ENCODE measurements at places on chromosomes 5 and 9.

DNA sequence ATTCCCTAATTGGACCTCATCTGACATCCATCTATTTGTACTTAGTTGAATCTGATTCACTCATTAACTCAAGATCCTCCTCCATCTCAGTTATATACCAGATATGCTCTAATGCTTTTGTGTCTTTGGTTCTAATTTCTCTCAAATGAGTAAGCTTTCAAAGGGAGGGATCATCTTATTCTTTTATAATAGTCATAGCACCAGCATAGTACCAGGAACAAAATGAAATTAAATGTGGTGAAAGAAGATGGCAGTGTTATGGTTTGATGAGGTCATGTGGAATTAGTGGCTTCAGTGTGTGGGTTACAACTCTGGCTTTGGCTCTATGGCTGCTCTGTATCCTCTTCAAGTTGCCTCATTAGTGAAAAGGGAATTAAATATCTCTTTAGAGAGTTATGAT is 32.5 kb upstream of the ZNF366 start:
- DNase-seq: no peak

- no peak for DNase-seq
Measured at GRCh38 chr5:119397518-119398380, 41.9 kb downstream of the TNFAIP8 start.

GRCh38 chr5:141326088-141326854 is 4.0 kb upstream of the PCDHGA1 start:
- DNase-seq: peak; percentile 81

- DNase-seq: no peak
Measured at GRCh38 chr9:99544526-99544925, 277.2 kb upstream of the NR4A3 start.

DNA sequence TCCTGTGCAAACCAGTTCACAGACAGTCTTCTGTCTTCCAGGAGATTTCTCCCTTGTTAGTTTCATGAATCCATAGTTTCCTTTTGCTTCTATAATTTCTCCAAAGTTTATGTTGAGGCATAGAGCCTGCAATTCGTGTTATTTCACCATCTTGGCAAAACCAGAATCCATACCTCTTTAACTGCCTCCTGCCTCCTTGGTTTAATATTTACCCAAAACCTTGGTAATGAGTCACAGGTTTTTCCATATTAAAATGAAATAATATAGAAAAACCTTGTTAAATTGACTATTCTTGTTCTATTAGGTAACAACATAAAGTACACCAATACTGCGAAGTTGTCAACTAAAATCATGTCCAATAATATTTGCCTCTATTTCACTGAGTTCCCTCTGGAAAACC is 459.7 kb downstream of the HINT1 start:
- DNase-seq: no peak

- DNase-seq: no peak
Measured at GRCh38 chr9:133332381-133332730, 3.6 kb downstream of the SURF6 start.

DNA sequence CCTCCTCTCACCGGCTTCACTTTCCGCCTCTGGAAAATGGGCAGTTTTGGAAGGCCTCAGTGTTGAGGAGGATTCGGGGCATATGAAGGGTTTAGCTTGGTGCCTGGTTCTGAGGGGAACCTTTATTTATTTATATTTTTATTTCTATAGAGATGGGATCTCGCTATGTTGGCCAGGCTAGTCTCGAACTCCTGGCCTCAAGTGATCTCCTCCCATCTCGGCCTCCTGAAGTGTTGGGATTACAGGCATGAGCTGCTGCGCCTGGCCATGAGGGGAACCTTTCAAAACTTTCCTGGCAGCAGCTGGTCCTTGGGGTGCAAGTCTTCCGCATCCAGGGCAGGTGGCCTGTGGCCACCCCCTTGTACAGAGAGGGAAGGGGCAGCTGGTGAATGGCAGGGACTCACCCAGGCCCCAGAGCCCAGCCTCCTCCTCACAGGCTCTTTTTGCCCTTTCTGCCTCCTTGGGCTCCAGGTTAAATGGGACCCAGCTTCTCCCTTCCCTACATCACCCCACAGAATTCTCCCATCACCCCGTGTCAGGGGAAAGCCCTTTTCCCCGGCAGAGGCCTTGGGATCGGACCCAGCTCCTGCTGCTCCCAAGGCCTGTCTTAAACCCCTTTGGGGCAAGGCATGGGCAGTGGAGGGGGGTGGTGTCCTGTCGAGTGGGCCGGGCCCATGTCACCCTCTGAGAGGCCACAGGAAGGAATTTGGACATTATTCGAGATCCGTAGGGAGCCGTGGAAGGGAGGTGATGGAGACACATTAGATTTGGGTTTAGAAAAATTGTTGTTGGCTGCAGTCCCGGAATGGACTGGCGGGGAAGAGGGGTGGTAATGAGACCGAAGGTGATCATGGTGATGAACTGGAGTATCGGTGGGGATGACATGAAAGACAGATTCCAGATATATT is 5.9 kb downstream of the NCS1 start:
- DNase-seq: no peak

- DNase-seq: no peak
Measured at GRCh38 chr5:6551287-6551954, 81.4 kb downstream of the NSUN2 start.

- peak; percentile 42 for DNase-seq
Measured at GRCh38 chr5:141814064-141814964, 63.9 kb downstream of the PCDH1 start.

- DNase-seq: no peak
Measured at GRCh38 chr9:17795744-17796143, 216.9 kb downstream of the SH3GL2 start.

DNA sequence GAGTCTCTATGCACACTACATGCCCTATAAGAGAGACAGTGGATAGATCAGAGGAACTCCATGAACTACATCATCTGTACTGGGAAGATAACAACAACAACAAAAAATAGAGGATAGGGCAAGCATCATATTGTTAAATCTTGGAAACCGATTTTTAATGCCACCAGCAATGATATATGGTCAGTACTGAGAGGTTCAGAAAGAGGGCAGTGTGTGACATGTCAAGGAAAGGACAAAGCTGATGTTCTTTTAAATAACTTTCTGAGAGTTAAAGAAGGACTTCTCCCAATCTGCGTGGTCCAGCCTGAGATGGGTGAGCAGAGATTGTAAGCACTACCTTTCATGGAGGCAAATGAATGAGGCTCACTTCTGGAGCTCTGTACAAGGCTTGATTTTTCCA is 62.0 kb upstream of the PHF24 start:
- DNase-seq: no peak

DNA sequence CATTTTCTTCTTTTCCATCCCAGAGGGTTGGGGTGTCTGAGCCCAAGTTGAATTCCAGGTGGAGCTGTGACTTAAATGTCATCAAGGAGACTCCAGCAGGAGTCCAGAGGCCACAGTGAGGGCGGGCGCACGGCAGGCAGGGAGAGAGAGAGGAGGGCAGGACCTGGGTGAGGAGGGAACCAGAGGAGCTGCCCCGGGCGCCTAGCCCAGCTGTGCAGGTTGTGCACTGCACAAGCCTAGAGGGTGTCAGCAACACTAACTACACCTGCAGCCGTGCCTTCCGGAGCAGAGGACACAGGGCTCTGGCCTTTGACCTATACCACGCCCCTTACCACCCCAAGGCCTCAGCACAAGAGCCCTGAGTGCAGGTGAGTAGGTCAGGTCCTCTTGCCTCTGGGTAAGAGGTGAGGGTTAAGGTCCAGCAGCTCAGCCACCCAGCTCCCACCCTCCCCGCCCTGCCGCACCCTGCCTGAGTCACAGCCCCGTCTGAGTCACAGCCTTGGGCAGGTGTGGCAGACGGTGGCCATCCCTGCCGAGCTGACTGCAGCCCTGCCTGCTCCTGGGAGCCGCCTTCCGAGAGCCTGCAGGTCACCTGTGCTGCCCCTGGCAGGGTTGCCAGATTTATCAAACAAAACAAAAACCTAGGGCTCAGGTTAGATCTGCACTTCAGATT is 6.4 kb upstream of the AGPAT2 start:
- peak; percentile 48 for DNase-seq

GRCh38 chr5:176726746-176727527 is 79.7 kb downstream of the TSPAN17 start:
- DNase-seq: no peak
